ENCODE measurements at places on chromosomes 13 and 19. TPM values are rescaled to one million over a fixed set of nuclear protein-coding genes. Genes with fewer than 3 reads are reported as not detected.

GRCh38 chr19:37221136-37221535 is 3.1 kb downstream of the ZNF383 start:
- no peak overlapping the region for H3K27ac ChIP-seq
- H3K4me1 ChIP-seq = peaks cover 20% of the 10 kb centered on the region

DNA sequence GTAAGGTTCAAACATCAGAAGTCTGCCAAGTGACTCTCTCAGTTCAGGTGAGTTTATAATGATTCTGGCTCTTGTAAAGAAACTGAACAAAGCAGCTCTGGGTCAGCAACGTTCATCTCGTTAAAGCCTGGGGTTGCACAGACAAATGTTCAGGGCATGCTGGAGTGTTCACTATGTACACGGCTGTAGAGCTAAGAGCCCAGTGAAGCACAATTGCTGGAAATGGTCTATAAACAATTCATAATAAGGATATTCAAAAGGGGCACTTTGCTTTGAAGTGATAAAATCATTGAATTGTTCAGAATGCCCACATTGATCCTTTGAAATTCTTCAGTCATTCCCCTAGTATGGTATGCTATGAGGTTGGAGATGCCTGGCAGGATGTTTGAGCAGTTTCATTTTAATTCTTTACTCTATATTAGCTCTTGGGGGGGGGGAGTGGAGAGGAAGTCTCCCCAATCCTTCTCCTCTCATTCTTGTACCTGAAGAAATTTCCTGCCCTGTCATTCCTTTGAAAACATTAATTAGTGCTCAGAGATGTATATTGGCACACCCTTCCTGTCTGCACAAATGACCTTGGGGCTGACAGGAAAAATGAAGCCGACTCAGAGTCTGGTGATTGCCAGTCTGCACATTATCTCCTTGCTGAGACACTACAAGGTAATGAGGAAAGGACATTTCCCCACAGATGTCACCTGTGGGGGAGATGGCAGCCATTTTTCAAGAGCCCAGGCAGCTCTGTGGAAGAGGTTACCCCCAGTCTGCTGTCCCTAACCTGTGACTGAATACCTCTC is 145.5 kb downstream of the DLEU7 start:
- no peaks in the 10 kb centered on the region for H3K36me3 ChIP-seq
- H3K4me3 ChIP-seq = no peak overlapping the region
- no peaks in the 10 kb centered on the region for H3K27me3 ChIP-seq
- peaks cover 58% of the 10 kb centered on the region for H3K4me1 ChIP-seq
- no peak overlapping the region for H3K27ac ChIP-seq

DNA sequence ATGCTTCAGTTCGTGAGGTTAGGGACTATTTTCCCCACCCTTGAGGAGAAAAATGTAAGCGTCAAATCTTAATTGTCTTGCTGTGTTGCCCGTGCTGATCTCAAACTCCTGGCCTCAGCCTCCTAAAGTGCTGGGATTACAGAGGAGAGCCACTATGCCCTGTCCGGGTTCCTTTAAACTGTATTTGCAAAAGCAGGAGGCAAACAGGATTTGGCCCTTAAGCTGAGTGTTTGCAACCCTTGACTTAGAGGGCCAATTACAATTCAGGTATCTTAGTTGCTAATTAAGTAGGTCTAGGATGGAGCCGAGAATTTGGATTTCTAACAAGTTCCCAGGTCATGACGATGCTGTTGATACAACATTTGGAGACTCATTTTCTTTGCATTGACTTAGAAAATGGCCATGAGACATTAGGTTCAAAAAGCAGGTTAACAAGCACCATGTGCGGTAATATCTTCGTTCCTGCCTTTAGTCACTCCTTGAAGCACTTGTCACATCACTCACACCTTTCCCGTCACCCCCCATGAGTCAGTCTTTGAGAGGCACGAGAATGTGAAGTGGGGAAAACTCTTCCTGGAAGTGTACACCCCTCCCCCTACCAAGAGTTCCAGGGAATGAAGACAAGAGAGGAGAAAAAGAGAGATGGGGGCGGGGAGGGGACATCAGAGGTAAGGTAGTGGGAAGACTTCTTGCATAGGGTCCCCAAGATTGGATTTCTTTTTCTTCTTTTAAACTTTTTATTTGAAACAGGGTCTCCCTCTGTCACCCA is 2.6 kb downstream of the NAPSA start:
- no peak overlapping the region for H3K27ac ChIP-seq
- no peak overlapping the region for H3K4me3 ChIP-seq
- peaks cover 6% of the 10 kb centered on the region for H3K36me3 ChIP-seq
- H3K27me3 ChIP-seq = no peaks in the 10 kb centered on the region

- H3K36me3 ChIP-seq = no peaks in the 10 kb centered on the region
- peaks cover 5% of the 10 kb centered on the region for H3K27me3 ChIP-seq
- DNase-seq = no peak
- H3K4me3 ChIP-seq = no peak overlapping the region
- H3K27ac ChIP-seq = no peak overlapping the region
- no peaks in the 10 kb centered on the region for H3K4me1 ChIP-seq
Measured at GRCh38 chr13:78192716-78193115, 274.1 kb upstream of the EDNRB start.

DNA sequence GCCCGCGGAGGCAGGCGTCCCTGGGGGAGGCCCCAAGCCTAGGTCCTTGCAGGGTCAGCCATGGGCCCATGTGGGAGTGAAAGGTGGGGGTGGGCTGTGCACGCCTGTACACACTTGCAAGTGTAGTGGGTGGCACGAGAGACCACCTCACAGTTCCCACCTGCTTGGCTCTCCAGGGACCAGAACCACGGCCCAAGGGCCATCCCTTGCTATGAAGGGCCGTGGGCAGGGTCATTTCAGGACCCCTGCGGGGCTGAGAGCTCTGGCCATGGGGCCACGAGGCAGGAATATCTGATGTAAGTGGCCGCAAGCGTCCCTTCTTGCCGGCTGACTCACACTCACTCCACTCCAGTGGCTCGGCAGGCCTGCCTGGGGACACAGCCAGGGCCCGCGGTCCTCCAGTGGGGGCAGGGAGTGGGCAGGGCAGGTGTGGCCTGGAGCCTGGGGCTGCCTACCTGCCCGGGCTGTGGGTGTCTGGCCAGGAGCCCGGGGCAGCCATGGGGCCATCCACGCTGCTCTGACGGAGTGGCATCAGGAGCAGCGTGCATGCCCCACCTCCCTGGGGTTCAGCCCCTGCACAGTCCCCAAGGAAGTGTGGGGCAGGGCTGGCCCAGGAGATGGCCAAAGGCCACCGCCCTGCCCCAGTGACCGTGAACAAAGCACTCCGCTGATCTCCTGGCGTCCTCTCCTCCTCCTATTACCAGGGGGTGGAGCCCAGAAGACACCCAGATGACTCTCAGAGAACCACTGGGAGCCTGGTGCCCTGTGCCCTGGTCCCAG is 8.6 kb upstream of the MKNK2 start:
- H3K4me3 ChIP-seq = peak overlapping the region; percentile 90
- peaks cover 18% of the 10 kb centered on the region for H3K4me1 ChIP-seq
- H3K27ac ChIP-seq = peak overlapping the region; percentile 98
- no peak for DNase-seq
- no peaks in the 10 kb centered on the region for H3K27me3 ChIP-seq

- H3K4me3 ChIP-seq = no peak overlapping the region
- H3K36me3 ChIP-seq = no peaks in the 10 kb centered on the region
- no peak overlapping the region for H3K27ac ChIP-seq
- DNase-seq = peak; percentile 53
Measured at GRCh38 chr13:112251930-112252585, 124.1 kb upstream of the SPACA7 start.

Gene LILRB2
- total RNA-seq = not detected

Gene CDC42EP5
- total RNA-seq = 16.1 TPM

DNA sequence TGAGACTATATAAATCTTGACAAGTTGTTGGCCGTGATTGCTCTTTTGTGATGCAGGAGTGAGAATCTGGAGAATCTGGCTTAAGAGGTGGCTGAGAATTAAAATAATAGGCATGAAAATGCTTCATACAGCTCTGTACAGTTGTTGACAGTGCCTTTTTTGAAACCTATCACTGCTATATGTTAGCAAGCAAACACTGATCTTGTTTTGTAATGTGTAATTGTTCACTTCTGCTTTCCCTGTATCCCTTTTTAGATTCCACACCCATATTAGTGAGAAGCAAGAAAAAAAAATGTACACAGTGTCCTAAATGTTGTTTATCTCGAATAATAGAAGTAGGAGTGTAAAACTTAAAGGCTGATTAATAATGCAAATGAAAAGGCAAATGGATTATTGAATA is 31.1 kb downstream of the ITM2B start:
- H3K36me3 ChIP-seq = peaks cover 51% of the 10 kb centered on the region
- no peak for DNase-seq
- H3K4me1 ChIP-seq = peaks cover 20% of the 10 kb centered on the region

- peaks cover 7% of the 10 kb centered on the region for H3K36me3 ChIP-seq
- peak overlapping the region; percentile 74 for H3K4me3 ChIP-seq
- DNase-seq = no peak
- peaks cover 30% of the 10 kb centered on the region for H3K4me1 ChIP-seq
- H3K27ac ChIP-seq = peak overlapping the region; percentile 79
Measured at GRCh38 chr19:1266916-1267476, 2.1 kb upstream of the CIRBP start.

Gene ACP4
- total RNA-seq = not detected

DNA sequence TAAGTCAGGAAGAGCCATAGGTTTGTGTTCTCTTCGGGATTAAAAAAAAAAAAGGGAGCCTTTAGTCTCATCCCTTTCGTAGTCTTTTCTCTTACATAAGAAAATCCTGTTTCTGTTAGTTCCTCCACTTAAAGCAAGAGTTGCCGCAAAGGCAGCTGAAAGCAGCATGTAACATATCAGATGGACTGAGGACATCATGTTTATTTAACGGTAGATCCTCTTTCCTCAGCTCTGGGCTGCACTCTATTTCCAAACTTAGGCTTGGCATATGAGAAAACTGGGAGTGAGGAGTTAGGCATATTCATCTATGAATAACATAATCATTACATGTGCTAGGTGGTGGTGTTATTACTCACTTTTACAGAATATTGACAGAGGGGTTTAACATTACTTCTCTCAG is 391.2 kb downstream of the KLF12 start:
- no peaks in the 10 kb centered on the region for H3K27me3 ChIP-seq
- H3K4me1 ChIP-seq = peaks cover 6% of the 10 kb centered on the region
- peaks cover 7% of the 10 kb centered on the region for H3K36me3 ChIP-seq
- DNase-seq = no peak

GRCh38 chr19:6576869-6577475 is 14.0 kb downstream of the CD70 start:
- H3K36me3 ChIP-seq = peaks cover 3% of the 10 kb centered on the region
- H3K4me1 ChIP-seq = no peaks in the 10 kb centered on the region
- no peak overlapping the region for H3K27ac ChIP-seq
- DNase-seq = no peak
- no peak overlapping the region for H3K4me3 ChIP-seq

Gene ZIK1
- 11.5 TPM for total RNA-seq

GRCh38 chr13:97018029-97018819 is 23.9 kb upstream of the OXGR1 start:
- no peak for DNase-seq
- H3K4me1 ChIP-seq = no peaks in the 10 kb centered on the region
- no peak overlapping the region for H3K27ac ChIP-seq
- no peaks in the 10 kb centered on the region for H3K36me3 ChIP-seq

Gene APLP1
- 43.3 TPM for total RNA-seq

DNA sequence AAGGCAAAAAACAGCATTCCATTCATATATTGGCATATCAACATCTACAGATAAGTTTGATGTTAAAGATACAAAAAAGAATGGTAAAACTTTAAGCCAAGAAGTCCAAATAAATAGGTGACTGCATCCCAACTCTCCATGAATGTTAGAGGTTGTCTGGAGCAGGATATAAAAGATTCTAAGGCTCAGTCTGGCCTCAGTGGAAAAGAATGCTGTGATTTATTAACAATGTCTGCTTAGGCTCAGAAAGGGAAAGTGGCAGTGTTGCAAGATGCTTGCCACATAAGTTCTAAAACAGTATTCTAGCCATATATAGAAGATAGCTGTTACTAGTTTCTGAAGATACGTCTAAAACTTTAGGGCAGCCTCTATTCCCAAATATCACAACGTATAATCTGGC is 179.8 kb upstream of the NBEA start:
- no peak overlapping the region for H3K4me3 ChIP-seq
- H3K36me3 ChIP-seq = no peaks in the 10 kb centered on the region
- no peaks in the 10 kb centered on the region for H3K4me1 ChIP-seq
- H3K27ac ChIP-seq = no peak overlapping the region
- H3K27me3 ChIP-seq = no peaks in the 10 kb centered on the region
- DNase-seq = no peak

GRCh38 chr19:4396949-4397783 is 3.2 kb downstream of the SH3GL1 start:
- peak overlapping the region; percentile 41 for H3K4me3 ChIP-seq
- H3K27me3 ChIP-seq = no peaks in the 10 kb centered on the region
- no peak for DNase-seq
- peaks cover 3% of the 10 kb centered on the region for H3K36me3 ChIP-seq
- peaks cover 29% of the 10 kb centered on the region for H3K4me1 ChIP-seq

Gene PEAK3
- not detected for total RNA-seq

Gene RELB
- 8.4 TPM for total RNA-seq

Gene VSIG10L
- 5.9 TPM for total RNA-seq

Gene N4BP2L1
- 7.4 TPM for total RNA-seq

GRCh38 chr19:38213911-38214625 is 10.0 kb downstream of the DPF1 start:
- H3K27me3 ChIP-seq = peaks cover 13% of the 10 kb centered on the region
- no peak for DNase-seq
- peak overlapping the region; percentile 41 for H3K27ac ChIP-seq
- H3K4me1 ChIP-seq = peaks cover 18% of the 10 kb centered on the region
- H3K36me3 ChIP-seq = peaks cover 6% of the 10 kb centered on the region
- H3K4me3 ChIP-seq = no peak overlapping the region

DNA sequence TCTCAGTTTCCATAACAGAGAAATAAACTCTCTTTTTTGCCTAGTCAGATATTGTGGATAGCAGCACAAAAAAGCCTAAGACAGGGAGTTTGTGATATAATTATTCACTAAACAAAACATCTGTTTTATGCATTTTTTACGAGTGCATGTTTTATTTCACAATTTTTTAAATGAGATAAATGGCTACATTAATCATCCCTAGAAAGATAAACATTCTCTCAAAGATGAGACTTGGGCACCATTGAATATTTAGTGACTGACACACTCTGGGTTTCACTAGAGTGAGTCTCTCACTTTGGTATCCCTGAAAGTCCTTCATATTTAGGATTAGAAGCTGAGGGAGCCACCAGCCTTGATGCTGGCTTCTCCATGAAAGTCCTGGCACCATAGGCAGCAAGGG is 74.3 kb upstream of the LRCH1 start:
- no peaks in the 10 kb centered on the region for H3K36me3 ChIP-seq
- H3K4me3 ChIP-seq = no peak overlapping the region
- no peaks in the 10 kb centered on the region for H3K4me1 ChIP-seq
- no peak for DNase-seq
- H3K27ac ChIP-seq = no peak overlapping the region
- H3K27me3 ChIP-seq = no peaks in the 10 kb centered on the region

- H3K4me1 ChIP-seq = peaks cover 6% of the 10 kb centered on the region
- H3K27ac ChIP-seq = no peak overlapping the region
- DNase-seq = no peak
- H3K4me3 ChIP-seq = no peak overlapping the region
Measured at GRCh38 chr19:3080286-3080685, 13.9 kb upstream of the GNA11 start.
